ENCODE measurements at places on chromosomes 4 and X. TPM values are rescaled to one million over a fixed set of nuclear protein-coding genes. Genes with fewer than 3 reads are reported as not detected.

Gene PRR32
- total RNA-seq, result not detected

Gene MAP3K15
- not detected for total RNA-seq

- no peak for DNase-seq
Observed at GRCh38 chr4:166481055-166481454, 608.0 kb downstream of the TLL1 start.

Gene ACE2
- not detected for total RNA-seq

- no peak for DNase-seq
Observed at GRCh38 chrX:123169247-123169901, 14.7 kb upstream of the GRIA3 start.

Gene CSAG3
- not detected for total RNA-seq

- DNase-seq, result no peak
Observed at GRCh38 chrX:56228914-56229313, 3.2 kb upstream of the KLF8 start.

DNA sequence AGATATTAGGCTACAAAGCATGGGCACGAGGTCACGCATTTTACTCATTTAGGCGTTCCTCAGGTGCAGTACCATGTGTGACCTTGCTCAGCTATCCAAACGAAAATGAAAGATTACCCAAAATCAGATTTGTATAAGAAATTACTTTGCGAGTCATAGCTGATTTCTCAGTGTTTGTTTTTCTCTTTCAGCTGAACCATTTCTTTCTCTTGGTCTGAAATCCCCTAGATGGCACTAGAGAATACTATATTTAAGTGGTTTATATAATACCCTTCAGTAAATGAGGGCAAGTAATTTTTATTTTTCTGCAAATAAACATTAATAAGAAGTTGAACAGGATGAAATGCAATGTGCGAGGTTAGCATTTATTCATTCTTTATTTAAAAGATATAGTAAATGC lies 496.6 kb downstream of the STIM2 start:
- peak; percentile 30 for DNase-seq

Gene FAM114A1
- 22.7 TPM for total RNA-seq

Gene MAGEC3
- total RNA-seq, result not detected

Gene RGN
- total RNA-seq, result not detected

GRCh38 chr4:38154681-38155588 lies 194.7 kb downstream of the PTTG2 start:
- DNase-seq, result peak; percentile 59

All from MCF 10A (cell line).